ENCODE measurements at places on chromosomes 2 and 18.
A peak's percentile ranks its signal among the peaks of the same experiment; 100 is the strongest.

DNA sequence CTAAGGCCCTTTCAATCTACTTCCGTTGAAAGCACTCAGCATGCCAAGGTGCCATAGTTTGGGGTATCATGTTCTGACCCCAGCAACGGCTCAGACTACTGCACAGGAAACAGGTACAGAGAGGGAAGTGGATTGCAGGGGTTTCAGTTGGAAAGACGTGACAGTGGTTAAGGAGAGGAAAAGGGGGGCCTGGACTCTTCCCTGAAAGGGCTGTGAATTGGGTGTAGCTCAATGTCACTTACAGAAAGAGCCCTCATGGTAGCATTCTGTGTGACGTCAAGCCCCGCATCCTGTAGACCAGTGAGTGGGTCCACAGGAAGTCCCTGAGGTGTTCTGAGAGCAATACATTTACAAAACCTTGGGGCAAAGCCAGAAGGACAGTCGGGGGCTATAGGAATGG lies 121.5 kb upstream of the GYPC start:
- no peak for DNase-seq

DNA sequence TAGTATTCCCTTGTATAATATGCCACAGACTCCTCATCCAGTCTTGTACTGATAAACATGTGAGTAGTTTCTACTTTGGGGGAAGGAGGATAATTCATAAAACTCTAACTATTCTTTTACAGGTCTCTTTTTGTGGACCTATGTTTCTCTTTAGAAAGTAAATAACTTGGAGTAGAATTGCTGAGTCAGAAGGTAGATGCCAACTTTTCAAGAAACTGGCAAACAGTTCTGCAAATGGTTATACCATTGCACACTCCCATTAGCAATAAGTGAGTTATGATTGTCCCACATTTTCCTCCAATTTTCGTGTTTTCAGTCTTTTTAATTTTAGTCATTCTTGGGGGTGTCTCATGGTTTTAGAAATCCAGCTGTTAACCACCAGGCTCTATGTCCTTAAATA lies 477.2 kb upstream of the LRRTM4 start:
- DNase-seq = no peak

- DNase-seq = no peak
Observed at GRCh38 chr2:74041182-74041581, 56.5 kb downstream of the TET3 start.

- no peak for DNase-seq
Observed at GRCh38 chr2:6970551-6970950, 53.3 kb downstream of the RNF144A start.

DNA sequence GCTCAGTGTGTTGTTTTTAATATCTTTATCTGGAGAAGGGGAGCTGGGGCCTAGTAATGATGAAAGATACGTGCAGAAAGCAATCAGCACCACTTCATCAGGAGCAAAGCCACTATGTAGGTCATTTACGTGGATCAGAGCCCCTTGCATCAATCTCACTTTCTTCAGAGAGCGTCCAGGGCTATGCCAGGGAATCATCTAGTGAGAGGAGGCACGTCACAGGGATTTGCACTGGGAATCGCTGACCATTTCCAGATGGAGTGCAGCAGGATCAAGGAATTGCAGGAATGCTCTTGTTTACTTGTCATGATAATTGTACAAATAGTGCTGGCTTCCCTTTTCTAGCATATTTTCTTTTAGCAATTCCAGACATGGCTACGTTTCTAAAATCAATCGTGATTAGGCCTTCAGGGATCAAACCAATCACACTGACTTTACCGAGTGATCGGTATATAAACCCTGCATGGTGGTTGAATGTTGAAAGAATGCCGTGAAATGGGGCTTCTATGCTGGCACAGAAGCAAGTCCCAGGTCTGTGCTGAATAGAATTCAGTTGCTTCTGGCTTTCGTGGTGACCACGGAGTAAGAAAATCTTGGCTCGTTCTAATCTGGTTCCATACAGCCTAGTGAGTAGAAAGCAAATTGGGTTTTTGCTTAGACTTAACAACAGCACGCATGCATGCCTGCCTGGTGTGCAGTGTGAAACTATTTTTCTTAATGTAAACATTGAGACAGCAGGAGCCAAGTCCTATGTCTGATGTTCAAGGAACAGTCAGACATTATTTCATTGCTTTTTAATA lies 122.8 kb downstream of the TMEM200C start:
- DNase-seq = no peak

- no peak for DNase-seq
Observed at GRCh38 chr18:26021061-26021754, 69.2 kb downstream of the SS18 start.

DNA sequence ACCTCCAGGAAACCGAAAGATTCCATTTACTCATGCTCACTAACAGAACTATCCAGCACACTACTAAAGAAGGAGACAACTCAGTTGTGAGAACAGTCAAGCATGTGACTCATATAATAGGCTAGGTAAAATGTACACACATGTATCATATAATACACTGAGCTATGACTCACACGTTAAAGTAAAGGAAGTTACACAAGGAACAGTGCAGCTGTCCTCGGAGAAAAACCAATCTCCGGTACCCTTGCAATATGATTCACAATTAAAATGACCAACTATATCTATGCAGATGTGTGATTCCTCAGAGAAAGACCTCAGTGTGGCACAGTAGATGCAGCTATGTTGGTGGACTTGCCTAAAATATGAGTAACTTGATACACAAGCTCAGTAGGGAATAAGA lies 76.5 kb downstream of the STRN start:
- DNase-seq = no peak

DNA sequence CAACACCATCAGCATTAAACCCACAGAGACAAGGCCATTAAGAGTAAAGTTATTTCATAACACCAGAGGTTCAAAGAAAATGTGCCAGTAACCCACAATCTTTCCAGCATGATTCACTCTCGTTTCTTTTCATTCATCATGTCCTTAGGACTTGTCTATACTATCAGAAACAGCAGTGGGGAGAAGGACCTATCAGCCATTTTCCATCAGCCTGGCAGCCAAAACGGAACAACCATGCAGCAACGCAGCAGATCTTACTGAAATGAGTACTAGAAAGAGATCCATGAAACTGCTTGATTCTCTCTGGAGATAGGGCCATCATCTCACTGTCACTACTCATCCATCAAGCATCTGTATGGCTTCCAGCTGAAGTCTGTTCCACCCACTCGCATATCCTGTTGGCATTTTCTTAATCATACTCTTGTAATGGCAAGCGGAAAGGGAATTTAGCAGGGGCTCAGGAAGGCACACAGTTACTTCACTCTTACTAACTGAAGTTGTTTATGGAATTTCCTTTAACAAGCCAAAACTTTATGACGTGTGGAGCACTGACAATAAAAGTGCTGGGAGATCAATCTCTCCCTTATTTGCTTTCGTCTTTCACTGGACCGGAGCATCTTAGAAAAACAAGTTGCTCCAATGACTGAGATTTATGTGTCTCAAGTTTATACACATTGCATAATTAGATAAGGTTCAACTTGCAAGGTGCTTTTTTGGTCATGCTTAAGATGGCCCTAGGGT lies 69.7 kb downstream of the EPHA4 start:
- no peak for DNase-seq

DNA sequence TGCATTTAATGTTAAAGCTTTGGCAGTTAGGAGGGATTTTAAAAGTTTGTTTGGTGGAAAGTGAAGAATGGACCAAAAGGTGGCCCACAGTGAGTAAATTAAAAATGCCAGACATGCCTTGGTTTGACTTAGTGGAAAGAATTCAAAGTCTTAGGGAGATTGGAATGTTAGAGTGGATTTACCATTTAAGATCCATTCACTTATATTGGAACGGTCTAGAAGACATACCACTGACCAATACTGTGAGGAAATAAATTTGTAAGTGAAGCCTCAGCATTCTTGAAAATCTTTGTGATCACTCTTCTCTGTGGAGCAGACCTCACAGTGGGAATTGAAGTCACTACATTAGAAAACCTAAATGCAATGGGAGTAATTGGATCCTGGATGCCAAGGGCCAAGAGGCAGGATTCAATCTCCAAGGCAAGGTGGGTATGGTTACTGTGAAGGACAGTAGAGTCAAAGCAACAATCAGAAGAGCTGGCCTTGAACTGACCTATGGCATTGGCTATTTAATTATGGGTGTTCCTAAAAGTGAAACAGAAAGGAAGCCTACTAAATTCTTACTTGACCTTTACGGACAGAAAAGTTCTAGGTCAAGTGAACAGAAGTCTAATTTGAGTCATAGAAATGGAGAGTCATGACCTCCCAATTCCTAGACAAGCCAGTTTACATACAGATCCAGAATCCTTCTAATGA lies 40.2 kb upstream of the VRK2 start:
- no peak for DNase-seq

GRCh38 chr2:240819126-240819857 lies 727 bp downstream of the KIF1A start:
- peak; percentile 32 for DNase-seq

Data from NCI-H774 (cell line).